ENCODE measurements at places on chromosomes 3 and 15.
A peak's percentile ranks its signal among the peaks of the same experiment; 100 is the strongest.

DNA sequence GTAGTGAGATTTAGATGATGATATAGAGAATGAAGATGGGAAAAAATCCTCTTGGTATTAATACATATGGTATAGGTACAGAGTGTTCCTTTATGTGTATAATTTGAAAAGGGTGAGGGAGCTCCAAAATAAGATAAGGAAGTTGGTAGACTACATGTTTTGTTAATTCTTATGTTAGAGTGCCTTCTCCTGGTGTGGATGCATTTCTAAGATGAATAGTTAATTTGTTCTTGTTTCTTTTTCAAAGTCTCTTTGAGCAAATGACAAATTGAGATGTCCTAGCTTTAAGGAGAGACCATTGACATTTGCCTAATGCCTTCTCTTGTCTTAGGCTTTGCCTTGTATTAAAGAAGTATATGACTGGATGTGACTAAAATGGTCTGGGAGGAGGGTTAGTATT lies 34.1 kb downstream of the AKAP13 start:
- no peak for DNase-seq

- DNase-seq = no peak
Observed at GRCh38 chr3:100149130-100149529, 34.8 kb upstream of the FILIP1L start.

GRCh38 chr3:147945968-147946519 lies 536.9 kb downstream of the ZIC1 start:
- DNase-seq = no peak

GRCh38 chr3:142433110-142433509 lies 14.7 kb downstream of the XRN1 start:
- DNase-seq = no peak

DNA sequence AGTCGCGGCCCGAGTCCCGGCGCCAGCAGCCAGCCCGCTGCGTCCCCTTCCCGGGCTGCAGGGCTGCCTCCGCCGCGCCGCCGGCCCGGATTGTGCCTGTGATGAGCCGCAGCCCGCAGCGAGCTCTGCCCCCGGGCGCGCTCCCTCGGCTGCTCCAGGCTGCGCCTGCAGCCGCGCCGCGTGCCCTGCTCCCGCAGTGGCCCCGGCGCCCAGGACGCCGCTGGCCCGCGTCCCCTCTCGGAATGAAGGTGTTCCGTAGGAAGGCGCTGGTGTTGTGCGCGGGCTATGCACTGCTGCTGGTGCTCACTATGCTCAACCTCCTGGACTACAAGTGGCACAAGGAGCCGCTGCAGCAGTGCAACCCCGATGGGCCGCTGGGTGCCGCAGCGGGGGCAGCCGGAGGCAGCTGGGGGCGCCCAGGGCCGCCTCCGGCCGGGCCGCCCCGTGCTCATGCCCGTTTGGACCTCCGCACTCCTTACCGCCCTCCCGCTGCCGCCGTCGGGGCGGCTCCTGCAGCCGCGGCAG lies 1.2 kb downstream of the CHST2 start:
- DNase-seq = peak; percentile 9

DNA sequence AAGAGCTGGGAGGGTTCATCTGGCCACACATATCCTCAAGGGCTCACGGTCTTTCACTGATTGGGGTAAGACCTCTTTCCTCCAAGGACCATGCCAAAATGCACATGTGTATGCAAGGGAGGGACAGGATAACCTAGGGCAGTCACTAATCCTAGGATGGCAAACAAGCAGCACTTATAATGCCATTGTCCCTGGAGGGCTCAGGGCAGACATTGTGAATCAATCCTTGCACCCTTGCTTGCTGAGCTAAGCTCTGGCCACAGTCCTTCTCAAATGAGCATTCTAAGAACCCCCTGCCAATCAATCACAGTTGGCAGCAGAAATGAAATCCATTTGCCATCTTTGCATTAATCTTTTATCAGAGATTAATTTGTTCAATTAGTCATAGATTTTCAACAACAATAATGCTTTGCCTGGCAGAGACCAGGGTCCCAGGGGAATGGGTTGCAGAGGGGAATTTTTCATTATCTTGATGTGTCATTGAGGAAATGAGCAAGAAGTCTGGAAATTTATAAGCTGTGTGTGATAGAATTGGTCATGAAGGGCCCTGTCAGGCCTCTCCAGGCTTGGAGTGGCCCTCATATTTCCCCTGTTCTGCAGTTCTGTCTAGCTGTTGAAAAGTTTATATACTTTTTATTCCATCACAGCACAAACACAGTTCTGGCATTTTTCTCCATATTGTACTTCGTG lies 57.2 kb upstream of the KY start:
- DNase-seq = no peak

GRCh38 chr3:117255736-117256135 lies 546.2 kb downstream of the TUSC7 start:
- no peak for DNase-seq

GRCh38 chr3:113437411-113437810 lies 3.9 kb downstream of the CFAP44 start:
- DNase-seq = no peak

DNA sequence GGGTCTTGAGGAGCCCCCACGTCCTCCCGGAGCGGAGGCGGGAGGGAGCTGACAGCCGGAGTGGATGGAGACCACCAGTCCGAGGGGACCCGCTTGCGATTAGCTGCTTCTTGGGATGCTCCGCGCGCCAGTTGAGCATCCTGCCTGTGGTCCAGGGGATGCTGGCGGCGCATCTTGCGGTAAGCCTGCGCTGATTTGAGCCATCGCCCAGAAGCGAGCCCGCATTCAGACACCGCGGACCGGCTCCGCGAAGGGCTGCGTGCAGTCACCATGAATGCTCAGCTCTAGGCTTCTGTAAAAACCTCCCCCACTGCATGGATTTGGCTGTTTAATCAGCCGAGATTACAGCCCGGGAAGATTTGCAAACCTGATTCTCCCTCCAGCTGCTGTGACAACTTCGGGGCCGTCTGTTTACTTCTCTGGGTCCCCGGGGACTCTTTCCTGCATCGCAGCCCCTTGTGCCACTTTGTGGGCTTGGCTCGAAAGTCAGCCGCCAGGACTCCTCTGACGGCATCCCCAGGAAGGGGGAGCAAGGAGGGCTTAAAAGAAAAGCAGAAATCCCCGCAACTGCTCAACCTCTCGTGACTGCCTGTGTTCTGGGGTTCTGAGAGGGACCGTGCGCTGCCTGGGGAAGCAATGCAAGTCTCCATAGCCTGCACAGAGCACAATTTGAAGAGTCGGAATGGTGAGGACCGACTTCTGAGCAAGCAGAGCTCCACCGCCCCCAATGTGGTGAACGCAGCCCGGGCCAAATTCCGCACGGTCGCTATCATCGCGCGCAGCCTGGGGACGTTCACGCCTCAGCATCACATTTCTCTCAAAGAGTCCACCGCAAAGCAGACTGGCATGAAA lies 171.1 kb downstream of the KCNAB1 start:
- no peak for DNase-seq

GRCh38 chr15:35545316-35545823 lies 595 bp downstream of the DPH6 start:
- DNase-seq = no peak

DNA sequence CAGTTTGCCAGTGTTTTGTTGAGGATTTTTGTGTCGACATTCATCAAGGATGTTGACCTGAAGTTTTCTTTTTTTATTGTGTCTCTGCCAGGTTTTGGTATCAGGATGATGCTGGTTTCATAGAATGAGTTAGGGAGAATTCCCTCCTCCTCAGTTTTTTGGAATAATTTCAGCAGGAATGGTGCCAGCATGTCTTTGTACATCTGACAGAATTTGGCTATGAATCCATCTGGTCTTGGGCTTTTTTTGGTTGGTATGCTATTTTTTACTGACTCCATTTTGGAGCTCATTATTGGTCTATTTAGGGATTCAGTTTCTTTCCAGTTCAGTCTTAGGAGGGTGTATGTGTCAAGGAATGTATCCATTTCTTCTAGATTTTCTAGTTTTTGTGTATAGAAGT lies 320.0 kb upstream of the PPP2R3A start:
- DNase-seq = no peak

DNA sequence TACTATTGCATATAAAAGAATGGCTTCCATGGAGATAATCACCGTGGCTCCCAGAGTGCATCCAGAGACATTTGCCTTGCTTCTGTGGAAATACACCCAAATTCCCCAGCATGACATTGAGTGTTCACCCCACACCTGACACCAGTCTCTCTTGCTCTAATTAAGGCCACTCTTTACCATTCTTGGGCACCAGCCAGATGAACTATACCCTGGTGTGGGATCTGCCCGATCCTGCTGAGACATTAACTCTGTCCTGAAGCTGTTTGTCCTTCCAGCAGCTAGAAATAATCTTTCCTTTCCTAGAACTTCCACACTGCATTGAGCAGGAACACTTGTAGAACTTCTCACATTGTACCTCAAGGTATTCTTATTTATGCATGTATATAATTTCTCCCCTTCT lies 105.2 kb downstream of the LPP start:
- no peak for DNase-seq

- DNase-seq = no peak
Observed at GRCh38 chr3:39104961-39105686, 2.3 kb downstream of the GORASP1 start.

DNA sequence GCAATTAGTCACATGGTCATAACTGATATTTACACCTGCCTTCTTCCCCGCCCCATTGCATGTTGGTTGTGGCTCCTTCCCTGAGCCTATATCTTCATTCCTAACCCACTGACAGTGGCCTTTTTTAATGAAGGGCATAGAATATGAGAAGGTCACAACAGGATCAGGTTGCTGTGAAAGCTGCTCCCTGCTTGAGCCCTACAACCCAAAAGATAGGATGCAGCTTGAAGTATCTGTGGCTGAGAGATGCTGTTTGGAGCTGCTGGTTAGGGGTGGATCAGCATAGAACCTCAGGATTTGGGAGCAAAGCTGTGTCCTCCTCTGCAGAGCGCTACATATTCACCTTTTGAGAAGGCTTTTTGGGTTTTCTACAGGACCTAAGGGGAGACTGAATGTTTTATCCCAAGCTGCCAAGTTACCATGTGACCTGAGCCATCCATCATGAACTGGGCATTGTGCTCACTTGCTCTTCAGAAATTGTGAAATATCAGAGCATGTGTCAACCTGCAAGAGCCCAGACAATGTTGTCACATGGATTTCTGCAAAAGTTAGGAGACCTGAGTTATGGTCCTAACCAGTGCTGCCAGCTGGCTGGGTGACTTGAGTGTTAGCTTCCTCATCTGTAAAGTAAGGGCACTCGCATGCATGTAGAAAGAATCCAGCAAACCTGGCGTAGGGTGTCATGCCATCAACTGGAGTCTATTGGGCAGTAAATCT lies 49.8 kb upstream of the ARL8B start:
- no peak for DNase-seq

DNA sequence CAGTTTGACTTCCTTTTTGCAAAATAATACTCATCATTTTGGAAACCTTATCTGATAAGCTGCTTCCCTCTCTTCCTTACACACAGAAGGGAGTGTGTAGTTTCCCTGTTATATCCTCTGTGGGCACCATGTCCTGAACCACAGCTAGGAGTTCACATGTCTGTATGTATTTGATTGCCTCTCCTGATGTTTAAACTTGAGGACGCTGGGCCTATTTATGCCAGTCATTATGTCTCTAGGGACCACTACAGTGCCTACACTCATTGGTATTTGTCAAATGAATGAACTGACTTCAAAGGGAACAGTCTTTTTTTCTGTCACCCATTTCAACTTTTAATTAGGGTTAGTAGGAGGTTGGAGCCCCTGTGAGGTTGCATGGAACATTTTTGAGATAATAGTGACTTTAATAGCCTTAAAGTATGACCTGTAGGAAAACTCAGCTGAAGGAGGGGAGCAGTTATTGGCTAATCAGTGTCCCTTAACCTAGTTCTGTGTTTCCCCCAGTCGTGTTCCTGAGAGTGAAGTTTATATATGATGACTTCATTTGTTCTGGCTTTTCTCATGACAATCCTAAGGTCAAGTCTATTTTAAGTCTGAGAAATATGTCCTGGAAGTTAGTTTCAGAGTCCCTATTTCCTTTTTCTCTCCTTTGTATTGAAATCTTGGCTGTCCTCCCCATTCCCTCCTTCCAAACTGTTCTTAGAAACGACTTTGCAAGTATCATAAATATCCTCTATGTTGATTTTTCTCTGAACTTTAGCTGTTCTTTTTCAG lies 28.9 kb downstream of the PDE8A start:
- DNase-seq = no peak

DNA sequence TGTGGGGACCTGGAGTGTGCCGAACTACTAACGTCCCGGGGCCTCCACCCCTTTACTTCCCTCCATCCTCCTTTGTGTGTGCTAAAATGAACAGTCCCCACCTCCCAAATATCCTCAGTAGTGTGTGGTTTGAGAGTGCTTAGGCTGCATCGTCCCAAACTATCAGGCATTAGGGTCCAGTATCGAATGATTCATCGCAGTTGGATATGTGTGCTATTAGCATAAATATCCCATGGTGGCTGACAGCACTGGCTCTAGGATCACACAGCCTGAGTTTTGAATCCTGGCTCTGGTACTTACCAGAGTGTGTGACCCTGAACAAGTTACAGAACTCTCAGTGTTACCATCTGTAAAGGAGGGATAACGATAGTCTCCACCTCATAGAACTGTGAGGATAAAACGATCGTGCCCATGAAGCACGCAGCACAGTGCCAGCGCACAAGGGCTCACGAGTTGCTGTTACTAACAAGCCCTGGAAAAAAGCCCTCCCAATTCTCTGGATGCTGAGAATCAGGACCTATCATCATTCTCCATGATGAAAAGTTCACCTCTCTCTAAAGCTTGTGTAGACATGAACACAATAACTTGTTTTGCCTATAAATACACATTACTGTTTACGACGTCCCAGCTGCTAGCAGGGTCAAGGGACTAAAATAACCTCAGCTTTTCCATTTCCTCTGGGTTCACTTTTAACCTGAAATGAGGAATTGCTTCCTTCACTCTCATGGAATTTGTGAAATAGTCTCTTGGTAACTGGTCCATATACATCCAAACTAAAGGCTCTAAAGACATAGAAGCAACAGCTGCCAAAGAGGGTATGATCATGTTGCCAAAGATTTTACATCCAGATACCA lies 51.0 kb downstream of the VGLL4 start:
- DNase-seq = no peak

- DNase-seq = no peak
Observed at GRCh38 chr3:12194209-12194608, 35.5 kb upstream of the TIMP4 start.

GRCh38 chr3:25430287-25430934 lies 2.3 kb downstream of the RARB start:
- no peak for DNase-seq

DNA sequence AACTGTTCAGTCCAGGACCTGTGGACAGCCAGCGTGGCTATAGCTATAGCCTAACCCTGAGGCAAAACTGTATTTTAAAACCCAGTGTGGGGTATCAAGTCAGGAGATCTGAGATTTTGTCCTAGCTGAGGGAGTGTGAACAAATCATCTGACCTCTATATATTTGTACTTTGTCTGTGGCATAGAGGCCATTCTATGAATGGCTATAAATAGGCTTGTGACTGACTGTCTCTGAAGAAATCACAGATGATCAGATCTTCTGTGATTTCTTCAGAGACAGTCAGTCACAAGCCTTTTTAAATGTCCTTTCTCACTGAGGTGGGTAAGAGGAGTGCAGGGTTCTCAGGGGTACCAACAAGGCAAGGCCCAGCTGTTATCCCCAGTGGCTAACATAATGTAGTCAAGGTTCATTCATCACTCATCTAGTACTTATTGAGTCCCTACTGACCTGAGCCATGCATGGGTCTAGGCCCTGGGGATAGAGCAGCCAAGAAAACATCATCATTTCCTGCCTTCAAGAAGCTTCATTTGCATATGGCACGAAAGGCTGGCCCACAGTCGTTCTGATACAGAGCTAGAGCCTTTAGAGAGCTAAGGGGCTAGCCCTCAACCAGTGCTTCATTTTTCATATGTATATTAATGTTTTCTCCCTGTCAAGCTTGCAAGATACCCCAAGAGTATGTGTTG lies 53.3 kb downstream of the TIPARP start:
- no peak for DNase-seq
